Lung (tissue), 17 donors: ENCODE measurements at places on chromosomes 13 and 19.
A peak's percentile ranks its signal among the peaks of the same experiment; 100 is the strongest.

GRCh38 chr13:101111894-101112293 lies 304.4 kb downstream of the NALCN start:
- DNase-seq: no peak

GRCh38 chr13:41244556-41244955 lies 18.8 kb downstream of the MTRF1 start:
- DNase-seq: no peak

DNA sequence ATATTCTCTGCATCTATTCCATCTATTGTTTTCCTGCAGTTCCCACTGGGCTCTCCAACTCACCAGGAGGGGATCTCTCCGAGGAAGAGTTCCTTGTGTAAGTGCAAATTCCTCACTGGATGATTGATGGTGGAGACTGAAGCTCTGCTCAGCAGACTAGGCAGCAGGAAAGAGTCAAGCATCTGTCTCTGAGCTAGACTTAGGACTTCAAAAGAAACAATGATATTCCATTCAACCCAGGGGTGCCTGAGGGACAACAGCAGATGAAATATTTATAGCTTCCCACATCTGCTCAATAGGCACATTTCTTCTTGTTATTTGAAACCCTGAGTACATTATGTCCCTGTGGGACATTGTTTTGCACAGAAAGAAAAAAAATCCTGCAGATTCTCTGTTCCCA lies at the start of the genes OR7A5 and OR7C1:
TSS of gene OR7A5 (minus strand) at position 175 of the 400 bp plus-strand sequence. CDS start 6,944 bp downstream, outside the sequence.
TSS of gene OR7C1 (minus strand) at position 175 of the 400 bp plus-strand sequence. CDS start 35,049 bp downstream, outside the sequence.
- DNase-seq: no peak

DNA sequence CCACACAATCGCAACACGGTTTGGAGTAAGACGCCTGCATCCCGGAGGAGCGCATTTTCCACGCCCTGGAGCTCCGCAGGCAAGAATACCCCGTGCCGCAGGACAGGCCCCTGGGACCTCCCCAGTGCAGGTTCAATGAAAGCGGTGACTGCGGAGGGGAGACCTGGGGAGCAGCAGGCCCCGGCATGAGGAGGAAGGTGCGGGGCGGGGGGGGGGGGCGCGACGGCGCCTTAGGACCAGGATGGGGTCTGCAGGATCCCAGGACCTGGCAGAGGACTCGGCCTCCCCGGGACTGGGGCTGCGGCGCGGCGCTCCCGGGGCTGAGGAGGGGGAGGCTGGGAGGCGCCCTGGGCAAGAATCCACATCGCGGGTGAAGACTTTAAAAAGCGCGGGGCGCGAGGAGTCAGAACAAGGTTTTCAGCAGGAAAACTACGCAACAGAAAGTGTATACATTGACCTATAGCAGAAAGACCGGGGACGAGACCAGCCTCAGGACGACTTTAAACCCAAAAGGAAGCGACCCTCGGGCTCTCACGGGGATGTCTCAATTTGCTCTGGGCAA lies 432 bp downstream of the ZNF611 start:
- DNase-seq: no peak

DNA sequence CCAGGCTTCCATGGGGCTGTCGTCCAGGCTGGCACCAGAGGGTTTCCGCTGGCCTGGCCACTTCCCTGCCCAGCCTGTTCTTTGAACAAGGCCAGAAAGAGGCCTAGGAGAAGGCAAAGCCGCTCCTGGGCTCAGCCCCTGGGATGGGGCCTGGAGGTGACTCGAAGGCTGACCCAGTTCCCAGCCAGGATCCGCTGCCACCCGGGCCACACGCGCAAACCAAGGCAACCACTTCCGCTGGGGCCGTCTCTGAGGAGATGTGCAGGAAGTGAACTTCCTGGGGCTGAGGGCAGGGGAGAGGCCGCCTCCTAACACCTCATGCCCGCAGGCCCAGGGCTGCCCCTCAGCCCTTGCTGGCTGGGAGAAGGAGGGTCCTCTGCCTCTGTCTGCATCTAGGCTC lies 15.2 kb downstream of the PLEKHF1 start:
- no peak for DNase-seq

GRCh38 chr19:19224852-19225494 lies 13.2 kb downstream of the NCAN start:
- DNase-seq: peak; percentile 63

DNA sequence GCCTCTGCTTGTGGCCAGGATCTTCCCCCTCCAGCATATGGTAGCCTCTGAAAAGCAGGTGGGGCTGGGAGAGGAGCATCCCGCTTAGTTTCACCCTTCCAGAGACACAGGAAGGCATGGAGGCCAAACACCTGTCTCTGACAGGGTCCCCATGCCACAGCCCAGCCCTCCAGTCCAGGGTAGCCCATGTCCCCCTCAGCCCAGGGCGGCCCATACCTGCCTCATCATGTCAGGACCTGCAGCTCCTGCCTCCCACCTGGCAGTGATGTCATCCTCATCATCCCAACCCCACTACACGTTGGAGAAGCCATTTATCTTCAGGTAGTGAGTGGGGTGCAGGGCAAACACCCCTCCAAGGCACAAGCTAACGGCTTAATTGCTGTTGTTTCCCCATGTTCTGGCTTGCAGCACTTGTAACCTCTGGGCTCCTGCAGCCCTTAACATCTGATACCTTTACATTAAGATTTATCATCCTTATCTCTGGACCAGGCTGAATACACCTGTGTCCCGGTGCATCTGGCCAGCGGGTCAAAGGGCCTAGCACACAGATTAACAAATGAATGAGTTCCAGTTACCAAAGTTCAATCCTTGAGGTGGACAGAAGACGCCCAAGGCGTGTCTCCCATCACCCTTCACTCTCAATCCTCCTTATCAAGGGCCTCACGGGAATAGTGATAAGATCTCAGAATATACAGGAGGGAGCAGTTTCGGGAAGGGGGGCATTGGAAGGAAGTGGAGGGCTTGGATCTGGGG lies 22.2 kb downstream of the ZNF175 start:
- DNase-seq: no peak

GRCh38 chr19:32318884-32319520 lies 26.4 kb upstream of the ZNF507 start:
- DNase-seq: peak; percentile 30

DNA sequence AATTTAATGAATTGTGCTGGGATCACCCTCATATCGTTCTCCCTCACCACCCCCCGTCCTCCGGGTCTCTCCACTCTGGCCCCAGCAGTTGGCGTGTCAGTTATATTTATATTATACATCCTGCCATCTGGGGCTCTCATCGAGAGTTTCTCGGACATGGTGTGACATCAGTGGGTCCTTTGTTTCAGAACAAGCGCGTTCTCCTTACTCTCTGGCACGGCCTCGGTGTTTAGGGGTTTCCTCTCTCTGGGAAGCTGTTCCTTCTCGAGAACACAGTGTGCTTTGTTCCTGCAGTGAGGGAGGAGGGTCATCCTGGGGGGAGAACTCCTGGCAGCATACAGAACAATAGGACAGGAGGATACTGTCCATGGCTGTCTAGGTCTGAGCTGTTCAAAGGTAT lies 9.8 kb upstream of the MCF2L start:
- DNase-seq: peak; percentile 74

- DNase-seq: no peak
Observed at GRCh38 chr13:42652642-42653415, 78.9 kb downstream of the TNFSF11 start.

GRCh38 chr13:113084094-113084942 lies 21.3 kb upstream of the F7 start:
- DNase-seq: no peak
